ENCODE measurements at places on chromosomes 3 and 15.

DNA sequence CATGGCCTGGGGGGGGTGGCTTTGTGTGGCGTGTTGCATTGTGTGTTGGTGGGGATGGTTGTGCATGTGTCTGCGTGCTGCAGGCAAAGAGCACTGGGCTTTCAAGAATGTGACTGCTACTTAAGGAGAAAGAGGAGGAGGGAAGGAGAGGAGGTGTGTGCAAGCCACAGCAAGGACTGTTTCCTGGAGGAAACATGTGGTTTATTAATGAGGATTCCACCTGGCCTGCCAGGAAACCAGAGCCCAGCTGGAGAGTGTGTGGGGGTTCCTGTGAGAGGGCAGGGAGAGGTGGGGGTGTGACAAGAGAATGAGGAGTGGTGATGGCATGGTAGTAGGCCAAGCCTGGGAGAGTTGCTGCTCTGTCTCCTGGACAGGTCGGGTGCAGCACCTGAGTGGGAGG is 258.1 kb upstream of the ROPN1 start:
- no peak for DNase-seq

- DNase-seq: no peak
Observed at GRCh38 chr3:81931265-81932251, 170.1 kb upstream of the GBE1 start.

- DNase-seq: no peak
Observed at GRCh38 chr15:58994906-58995453, 7.5 kb downstream of the RNF111 start.

GRCh38 chr3:64915778-64916177 is 228.0 kb upstream of the ADAMTS9 start:
- no peak for DNase-seq

- DNase-seq: no peak
Observed at GRCh38 chr15:94177112-94177511, 54.2 kb upstream of the MCTP2 start.

DNA sequence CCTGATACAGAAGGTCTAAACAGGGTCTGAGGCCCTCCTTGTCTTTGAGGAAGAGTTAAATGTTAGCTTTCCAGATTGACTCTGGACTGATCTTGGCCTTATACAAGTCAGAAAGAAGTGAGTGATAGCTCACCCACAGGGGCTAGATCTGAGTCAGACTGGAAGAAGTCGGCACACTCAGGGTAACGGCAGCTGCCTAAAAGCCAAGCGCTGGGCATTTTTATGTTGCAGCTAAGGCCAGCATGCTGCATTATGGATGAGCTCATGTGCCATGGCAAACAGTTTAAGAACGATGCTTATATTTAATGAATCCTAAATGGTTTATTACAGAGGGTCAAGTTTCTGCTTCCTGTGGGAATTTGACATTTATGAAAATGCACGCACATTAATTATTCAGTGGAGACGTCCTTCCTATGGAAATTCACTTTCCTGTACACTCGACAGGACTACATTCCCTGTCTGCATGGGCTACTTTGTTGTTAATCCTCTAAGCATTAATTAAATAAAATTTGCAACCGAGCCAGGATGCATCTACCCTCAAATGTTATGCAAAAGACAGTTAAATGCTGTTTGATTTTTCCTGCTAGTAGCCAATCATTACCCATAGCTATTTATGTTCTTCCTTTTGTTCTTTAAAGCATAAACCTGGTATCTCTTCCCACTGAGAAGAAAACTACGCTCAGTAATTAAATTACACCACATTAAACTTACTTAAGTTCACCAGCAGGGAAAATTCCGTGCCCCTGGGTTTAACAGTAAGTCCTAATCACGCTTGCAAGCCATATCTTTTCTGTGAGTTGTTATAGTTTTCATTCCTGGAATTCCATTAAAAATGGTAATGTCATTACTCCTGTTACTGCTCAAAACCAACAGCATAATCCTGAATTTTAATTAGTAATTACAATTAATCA is 762.7 kb upstream of the CFAP20DC start:
- DNase-seq: no peak

DNA sequence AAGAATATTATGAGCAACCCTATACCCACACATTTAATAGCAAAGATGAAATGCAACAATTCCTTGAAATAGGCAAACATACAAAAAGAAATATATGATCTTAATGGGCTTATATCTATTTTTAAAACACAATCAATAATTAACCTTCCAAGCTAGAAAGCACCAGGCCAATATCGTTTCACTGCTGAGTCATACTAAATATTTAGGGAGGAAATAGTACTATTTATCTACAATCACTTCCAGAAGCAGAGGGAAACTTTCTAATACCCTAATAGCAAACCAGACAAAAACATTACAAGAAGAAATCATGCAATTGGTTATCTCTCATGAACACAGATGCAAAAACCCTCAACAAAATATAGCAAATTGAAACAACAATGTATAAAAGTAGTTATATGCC is 207.8 kb downstream of the MTHFS start:
- no peak for DNase-seq

DNA sequence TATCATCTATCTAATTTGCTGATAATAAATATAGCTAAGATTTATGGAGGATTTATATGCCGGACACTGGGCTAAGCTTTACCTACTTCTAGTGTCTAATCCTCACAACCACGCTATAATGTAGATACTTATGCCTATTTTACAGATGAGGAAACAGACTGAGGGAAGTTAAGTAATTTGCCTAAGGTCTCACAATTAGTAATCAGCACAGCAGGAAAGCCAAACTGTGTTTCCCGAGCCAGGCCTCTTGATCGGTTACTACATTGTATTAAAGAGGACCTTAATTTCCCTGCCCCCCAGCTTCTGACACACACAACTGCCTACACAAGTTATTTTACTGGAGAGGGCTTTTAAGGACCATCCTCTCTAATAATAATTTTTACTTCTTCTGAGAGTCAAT is 40.9 kb downstream of the ONECUT1 start:
- no peak for DNase-seq

GRCh38 chr15:71276336-71276665 is 161.0 kb downstream of the THSD4 start:
- DNase-seq: no peak

DNA sequence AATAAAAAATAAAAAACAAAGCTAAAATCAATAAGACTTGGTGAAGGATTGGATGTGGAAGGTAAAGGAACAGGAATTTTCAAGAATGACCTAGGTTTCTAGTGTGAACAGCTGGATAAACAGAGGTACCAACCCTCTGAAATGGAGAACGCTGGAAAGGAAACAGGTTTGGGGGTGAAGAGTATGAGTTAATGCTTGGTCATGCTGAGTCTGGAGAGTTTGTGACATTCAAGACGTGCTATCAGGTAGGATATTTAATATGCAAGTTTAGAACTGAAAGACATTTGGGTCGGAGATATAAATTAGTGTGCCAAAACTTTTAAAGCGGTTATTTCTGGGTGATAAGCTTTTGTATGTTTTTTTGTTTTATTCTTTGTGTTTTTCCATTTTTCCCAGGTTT is 11.4 kb upstream of the KLHL6 start:
- no peak for DNase-seq

DNA sequence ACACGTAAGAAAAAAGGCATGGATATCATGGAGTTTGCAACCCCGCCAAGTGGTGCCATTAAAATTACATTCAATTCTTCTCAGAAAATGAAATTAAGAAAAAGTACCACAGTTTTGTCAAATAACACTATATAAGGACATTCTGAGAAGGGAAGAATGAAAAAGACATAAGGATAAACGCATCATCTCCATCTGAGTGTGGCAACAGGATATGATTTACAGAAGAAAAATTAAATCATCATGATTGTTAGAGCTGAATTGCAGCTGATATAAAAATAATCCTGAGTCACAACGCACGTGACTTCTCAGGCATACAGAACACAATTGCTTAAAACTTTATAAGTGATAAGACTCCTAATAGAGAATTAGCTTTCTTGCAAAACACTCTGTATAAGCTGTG is 133.8 kb downstream of the GREM1 start:
- DNase-seq: no peak

GRCh38 chr3:114081037-114081436 is 24.5 kb downstream of the QTRT2 start:
- DNase-seq: no peak

All from astrocyte of the cerebellum (primary cell).